ENCODE measurements at places on chromosomes 5 and 9. TPM values are rescaled to one million over a fixed set of nuclear protein-coding genes. Genes with fewer than 3 reads are reported as not detected.

DNA sequence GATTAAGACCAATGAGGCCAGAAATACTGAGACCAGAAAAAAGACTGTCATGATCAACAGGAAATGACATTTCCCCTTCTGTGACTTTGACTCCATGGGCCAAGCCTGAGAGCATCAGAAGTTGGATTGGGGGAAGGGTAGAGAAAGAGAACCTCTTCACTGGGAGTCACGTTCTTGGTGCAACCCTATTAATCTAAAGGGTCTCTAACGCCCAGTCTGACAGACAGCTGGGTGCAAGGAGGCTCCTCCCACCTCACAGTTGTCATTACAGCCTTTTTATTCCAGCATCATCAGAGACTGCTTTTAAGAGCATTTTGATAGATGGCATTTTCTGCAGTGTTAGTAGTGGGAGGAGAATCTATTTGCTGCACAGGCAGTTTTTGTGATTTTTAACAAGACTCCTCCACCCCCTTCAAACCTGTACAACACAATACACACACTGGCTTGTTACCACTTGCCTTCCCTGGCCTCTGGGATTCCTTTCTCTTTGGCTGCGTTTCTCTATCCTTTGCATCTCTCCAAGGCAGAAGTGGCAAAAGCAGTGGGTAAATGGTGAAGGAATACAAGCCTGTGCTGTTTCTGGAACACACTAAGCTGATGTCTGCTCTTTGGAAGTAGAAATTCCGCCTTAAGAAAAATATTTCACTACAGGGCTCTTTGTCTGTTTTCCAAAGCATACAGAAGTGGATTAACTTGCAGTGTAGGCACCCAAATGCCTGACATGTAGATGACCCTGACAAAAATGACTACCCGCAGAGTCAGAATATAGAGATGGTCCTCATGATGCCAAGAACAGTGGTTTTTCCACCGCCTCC lies 310.4 kb upstream of the ZNF608 start:
- no peak for DNase-seq

DNA sequence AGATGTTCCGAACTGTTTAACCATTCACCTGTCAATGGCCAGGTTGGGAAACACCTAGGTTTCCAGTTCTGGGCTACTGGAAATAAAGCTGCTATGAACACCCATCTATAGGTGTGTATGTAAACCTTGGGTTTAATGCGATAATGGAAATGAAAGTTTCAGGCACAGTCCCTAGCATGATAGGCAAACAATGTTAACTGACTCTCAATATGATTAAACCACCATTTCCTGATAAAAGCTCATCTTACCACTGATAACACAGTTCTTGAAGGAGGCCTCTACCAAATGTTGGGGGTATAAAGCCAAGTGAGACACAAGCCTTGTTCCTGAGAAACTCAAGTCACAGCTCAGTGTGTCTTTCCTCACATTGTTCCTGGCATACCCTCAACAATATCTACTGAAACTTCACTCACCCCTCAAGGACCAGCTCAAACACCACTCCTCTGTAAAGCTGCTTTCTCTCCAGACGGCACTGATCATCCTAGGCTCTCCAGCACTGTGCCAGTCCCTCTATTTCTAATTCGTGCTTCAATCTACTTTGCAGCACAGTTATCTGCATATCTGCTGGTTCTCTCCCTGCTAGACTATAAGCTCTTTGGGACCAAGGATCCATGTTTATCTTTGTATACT lies 15.8 kb downstream of the RAB14 start:
- DNase-seq, result no peak

- DNase-seq, result no peak
These were observed 104.1 kb downstream of the CMYA5 start for GRCh38 chr5:79793722-79794121.

The CAMK2A gene
- 1.1 TPM for polyA plus RNA-seq

DNA sequence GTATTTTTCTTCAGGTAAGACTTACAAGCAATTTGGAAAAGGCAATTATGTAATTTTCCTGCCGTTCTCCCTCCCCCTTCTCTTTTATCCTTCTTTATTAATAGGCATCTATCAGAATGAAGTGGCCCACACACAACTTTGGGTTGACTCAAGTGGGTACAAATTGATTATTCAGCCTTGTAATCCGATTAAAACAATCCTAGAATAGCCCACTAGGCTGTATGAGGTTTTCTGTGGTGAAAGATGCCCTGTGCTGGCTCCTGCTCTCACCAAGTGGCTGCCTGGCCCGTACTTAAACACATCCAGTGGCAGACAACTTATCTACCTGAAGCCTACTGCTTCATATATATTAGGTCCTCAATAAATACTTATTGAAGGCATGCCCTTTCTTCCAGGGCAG lies 177.3 kb upstream of the C9orf72 start:
- no peak for DNase-seq

GRCh38 chr5:1464096-1464446 lies 18.8 kb upstream of the SLC6A3 start:
- no peak for DNase-seq

The SOX30 gene
- polyA plus RNA-seq, result 1.0 TPM

The AK8 gene
- 2.6 TPM for polyA plus RNA-seq

GRCh38 chr9:7095058-7095457 lies 337.3 kb downstream of the KDM4C start:
- DNase-seq, result no peak

The ALDH1A1 gene
- polyA plus RNA-seq, result 181 TPM

The EQTN gene
- polyA plus RNA-seq, result 0.34 TPM

DNA sequence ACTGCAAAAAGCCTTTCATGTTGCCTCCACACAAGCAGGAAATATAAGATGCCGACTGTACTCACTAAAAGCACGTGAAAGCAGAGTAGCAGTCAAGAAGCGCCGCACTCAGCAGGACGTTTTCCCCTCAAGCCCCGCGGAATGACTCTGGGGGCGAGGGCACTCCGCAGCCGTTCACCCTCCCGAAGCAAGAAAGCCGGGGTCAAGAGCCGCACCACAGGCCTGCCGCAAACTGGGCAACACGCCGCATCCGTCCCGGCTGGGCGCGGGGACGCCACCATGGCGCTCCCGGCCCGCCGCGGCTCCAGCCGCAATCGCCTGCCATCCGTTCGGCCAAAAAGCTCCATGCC lies 364 bp downstream of the RPS6 start:
- no peak for DNase-seq

GRCh38 chr5:107269256-107269655 lies 401.5 kb downstream of the EFNA5 start:
- DNase-seq, result no peak
